NB4 (cell line): ENCODE measurements at places on chromosomes 16 and 17.

DNA sequence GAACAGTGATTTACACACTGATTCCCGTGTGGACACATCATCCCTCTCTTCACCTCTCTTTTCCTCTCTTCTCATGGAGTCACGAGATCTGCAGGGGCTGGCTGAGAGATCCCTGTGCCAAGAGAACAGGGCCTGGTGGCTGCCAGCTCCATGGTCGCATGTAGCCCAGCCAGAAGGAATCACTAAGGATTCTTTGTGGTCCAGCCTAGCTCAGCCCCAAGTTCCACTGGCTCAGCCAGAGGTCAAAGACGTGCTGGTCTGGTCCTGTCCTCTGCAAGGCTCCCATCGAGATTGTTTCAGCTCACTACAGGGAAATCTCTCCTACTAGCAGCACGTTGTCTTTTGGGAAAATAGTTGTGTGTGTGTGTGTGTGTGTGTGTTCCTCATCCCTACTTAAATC, 66.4 kb downstream of the NDEL1 start:
- no peak for DNase-seq

DNA sequence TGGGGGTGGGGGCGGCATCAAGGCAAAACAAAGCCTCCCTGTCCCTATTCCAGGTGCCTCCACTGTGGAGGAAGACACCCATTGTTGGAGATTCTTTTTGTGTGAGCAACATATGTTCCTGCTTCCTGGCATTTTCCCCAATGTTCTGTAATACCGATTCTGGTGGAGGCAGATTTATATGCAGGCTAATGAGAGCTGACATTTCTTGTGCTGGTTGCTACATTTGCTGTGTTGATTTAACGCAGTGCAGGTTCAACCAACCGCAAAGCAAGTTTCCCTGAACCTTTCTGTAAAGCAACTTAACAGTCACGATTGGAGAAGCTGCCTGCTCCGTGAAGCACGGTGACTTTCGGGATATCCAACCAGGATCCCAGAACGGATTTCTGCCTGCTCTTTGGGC, 260.5 kb downstream of the CBLN1 start:
- no peak for DNase-seq

DNA sequence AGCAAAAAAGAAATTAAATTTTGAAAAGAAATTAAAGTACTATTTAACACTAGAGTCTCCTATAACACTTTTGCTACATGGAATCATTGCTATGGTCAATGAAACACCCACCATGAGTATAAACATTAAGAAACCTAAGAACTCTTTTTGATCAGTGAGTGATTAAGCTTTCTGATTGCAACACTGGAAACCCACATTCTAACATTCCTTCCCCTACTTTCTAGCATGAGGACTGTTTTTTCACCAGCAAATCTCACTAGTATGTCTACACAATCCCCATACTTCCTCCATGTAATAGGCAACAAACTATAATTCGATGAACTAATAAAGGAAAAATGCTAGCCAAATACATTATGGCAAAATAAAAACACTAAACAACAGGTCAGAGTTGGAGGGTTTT, 54.7 kb downstream of the SKAP1 start:
- no peak for DNase-seq

- peak; percentile 33 for DNase-seq
Measured at GRCh38 chr16:54281535-54282201, 4.9 kb downstream of the IRX3 start.

- DNase-seq: peak; percentile 81
Measured at GRCh38 chr17:38667099-38667786, 7.5 kb downstream of the EPOP start.

DNA sequence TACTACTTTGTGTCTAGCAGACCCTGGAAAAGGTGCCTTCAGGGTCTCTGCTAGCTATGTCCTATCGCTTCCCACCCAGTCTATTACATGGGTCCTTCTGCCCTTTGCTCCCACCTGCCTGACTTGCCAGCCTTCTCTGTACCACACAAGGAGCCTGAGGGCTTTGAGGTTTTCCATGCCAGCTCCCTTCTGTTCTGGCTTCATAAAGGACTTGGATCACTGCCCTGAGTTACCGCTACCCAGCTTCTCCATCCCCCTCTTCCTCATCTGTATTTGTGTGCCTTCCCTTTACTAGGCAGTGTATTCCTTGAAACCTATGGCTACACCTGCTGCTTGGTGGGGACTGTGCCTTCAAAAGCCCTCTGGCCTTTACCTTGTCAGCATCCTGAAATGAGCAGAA, 19.6 kb upstream of the LLGL1 start:
- no peak for DNase-seq

GRCh38 chr16:61892531-61892930, 143.7 kb downstream of the CDH8 start:
- DNase-seq: no peak

DNA sequence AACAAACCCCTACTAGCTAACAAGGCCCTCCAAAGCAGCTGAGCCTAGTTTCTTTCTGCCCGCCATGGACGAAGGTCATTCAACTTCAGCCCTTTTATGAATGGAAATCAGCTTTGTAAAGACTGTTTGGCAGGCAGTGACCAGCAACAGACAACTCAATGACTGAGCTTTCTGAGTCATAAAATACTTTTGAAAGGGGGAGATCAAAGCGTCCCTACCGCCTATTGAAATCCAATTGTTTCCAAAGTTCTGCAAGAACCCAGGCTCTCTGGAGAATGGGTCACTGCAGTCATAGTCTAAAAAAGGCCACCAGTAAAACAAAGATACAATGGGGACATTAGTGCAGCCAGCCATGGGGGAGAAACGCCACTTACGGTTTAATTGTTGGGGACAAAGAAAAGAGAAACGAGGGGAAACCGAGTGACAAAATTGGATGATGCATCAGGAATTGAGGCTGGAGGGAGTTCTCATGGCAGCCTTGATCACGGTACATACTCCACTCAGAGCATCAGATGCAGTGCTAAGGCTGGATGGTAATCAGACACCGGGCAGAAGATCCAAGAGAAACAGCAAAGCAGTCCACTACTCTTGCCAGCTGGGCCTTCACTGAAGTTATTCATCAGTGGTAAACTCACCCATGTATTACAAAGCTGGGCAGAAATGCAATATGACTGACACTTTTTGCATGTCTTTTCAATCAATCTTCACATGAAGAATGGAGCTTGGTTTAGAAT, 9.8 kb downstream of the ADAMTS18 start:
- no peak for DNase-seq

- peak; percentile 91 for DNase-seq
Measured at GRCh38 chr16:67713647-67714273, 5.4 kb downstream of the GFOD2 start.

DNA sequence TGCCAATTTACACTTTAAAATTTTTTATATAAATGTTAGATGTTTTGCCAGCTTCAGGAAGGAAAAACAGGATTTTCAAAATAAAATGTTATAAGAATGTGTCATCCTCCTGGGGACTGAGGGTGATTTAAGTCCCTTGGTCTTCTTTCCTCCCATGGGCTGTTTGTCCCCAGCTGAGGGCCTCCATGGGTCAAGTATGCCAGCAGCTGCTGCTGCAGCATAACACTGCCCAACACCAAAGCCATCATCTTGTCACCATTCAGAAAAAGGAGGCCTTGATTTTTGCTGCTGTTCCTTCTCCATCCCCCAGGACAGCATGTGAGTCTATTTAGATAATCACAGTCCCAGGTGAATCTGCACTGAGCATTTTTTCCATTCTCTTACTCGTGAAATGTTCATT, 188.5 kb downstream of the LGALS9B start:
- DNase-seq: no peak

DNA sequence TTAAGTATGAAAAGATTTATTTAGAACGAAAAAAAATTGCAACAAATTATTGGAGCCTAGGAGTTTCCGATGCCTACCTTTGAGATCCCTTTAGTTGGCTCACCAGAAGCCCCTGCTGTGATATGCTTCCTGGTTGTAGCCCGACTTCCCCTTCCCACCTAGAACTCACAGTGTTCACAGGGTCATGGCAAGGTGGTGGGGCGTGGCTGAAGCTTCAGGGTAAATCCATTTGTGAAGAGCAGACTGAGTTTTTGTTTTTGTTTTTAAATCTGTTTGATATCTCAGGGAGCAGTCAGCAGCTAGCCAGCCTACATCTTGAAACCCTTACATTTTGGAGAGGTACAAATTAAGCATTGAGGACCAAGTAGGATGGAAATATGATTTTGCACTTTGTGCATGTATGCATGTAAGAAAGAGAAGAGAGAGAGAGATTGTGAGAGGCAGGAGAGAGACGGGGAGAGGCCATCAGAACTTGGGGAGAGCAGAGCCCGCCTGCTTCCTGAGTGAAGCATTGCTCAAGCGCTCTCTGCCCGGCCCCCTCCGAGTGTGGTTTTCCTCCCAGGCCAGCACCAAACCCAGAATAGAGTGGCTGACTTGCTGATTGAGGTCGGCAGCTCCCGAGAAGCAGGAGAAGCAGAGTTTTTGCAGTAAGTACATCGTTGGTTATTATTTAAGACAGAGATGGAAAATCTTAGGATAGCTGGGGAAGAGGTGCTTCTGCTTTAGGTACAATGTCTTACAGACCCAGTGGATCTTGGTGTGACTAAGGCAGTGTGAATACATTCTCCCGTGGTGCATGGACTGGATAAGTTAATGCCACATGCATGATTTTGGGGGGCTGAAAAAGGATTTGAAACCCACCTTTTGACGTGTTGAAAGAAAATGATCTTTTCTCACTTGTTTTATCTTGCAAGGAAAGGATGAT, 64.2 kb downstream of the SPECC1 start:
- DNase-seq: peak; percentile 97

- no peak for DNase-seq
Measured at GRCh38 chr17:74761931-74762330, 13.5 kb downstream of the NHERF1 start.

DNA sequence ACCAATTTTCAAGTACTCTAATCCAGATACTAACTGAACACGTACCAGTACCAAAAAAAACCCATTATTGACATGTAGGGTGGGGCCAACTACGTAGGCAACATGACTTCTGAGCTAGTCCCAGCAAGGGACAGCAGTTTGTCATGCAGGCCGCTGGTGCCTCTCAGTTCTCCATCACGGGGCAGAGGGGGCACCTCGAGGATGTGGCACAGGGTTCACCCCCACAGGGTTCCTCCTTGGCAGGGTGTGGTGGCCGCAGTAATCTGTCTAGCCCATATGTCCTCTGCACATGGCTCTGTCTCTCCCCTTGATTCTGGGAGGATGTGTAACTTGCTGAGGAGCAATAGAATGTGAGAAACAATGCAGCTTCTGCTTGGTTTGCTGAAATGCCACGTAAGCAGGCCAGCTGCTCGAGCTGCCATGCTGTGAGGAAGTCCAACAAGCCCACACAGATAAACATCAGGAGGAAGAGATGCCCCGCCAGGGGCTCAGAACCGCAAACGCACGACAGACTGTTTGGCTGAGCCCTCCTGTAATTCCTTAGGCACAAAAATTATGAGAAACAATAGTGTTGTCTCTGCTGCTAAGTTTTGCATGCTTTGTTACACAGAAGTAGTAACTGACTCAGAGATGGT, 62.4 kb downstream of the NT5M start:
- peak; percentile 65 for DNase-seq

- DNase-seq: no peak
Measured at GRCh38 chr16:23821875-23822688, 13.7 kb upstream of the PRKCB start.

GRCh38 chr17:63542942-63543821, 7.1 kb upstream of the DCAF7 start:
- DNase-seq: no peak

DNA sequence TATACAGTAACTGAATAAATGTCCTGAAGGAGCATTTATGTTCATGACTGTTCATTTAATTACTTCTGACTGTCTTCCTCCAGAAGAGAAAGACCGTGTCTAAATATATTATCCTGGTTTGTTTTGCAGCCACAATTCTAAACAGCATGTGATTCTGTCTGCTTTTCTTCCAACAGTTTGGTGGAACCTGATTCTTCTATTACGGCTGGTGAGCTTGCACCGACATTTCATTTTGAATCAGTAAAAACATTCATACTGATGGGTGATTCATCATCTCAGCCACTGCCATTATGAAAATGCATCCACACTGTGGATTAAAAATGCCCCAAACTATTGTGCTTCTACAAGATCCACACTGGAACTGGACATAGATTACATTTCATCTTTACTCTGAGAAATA, 16.9 kb downstream of the KNOP1 start:
- no peak for DNase-seq

DNA sequence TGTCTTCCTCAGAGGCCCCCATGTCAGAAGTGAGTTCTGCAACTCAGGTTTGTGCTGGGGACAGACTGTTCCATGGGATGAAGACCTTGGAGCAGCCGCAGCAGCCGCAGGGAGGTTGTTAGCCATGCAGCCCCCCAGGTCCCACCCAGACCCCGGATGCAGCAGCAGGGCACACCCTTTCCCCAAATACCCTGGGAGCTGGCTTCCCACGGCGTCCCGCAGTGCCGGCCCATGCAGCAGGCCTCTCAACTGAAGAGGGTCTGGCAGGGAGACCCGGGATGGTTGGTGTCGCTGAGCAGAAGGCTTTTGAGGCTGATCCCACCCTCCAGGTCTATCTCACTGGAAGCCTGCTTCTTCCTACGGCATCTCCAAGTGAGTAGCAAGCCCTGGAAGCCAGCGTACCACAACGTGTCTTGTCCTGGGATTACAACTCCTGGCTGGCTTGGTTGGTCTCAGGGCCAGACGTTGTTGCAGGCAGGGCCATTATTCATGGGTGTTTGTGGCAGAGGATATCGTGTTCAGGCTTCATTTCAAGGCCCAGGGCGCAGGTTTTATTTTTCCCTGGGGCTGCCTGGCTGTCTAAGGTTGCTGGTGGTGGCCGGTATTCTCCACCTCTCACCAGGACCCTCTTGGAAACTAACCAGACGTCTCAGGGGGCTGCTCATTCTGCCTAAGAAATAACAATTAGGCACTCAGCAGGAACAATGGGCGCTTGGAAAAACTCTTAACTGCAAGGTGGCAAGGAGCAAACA, 223.2 kb downstream of the C16orf95 start:
- DNase-seq: no peak

- peak; percentile 25 for DNase-seq
Measured at GRCh38 chr17:70144260-70144846, 25.0 kb upstream of the KCNJ2 start.

GRCh38 chr16:87615621-87616041, 13.3 kb downstream of the JPH3 start:
- no peak for DNase-seq

GRCh38 chr17:15392326-15392741, 50.9 kb upstream of the TEKT3 start:
- peak; percentile 15 for DNase-seq

GRCh38 chr17:49764559-49765180, 739 bp upstream of the FAM117A start:
- no peak for DNase-seq

DNA sequence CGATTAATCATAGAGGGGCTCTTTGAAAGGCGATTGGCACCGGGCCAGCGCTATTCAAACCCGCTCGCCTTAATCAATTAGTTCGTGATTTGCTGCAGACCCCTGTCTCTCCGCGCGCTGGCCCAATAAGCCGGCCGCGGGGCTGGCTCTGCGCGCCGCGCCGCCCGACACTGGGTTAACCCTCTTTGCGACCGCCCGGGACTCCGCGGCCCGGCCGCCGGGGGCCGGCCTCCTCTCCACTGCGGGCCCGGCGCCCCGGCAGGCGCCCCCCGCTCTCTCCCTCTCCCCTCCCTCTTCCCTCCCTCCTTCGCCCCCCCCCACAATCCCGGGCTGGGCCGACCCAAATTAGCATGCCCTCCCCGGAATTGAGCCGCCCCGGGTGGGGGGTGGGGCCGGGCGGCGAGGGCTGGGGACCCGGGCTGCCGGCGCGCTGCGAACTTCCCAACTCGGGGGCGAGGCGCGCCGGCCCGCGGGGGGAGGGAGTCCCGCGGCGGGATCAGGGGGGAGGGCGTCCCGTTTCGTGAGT, 428 bp upstream of the SALL1 start:
- no peak for DNase-seq

- DNase-seq: no peak
Measured at GRCh38 chr16:63745456-63745855, 1376.4 kb downstream of the CDH11 start.
